ENCODE measurements at places on chromosomes 2 and 18.

GRCh38 chr2:111704246-111704645 lies 179.7 kb downstream of the ANAPC1 start:
- DNase-seq: no peak

DNA sequence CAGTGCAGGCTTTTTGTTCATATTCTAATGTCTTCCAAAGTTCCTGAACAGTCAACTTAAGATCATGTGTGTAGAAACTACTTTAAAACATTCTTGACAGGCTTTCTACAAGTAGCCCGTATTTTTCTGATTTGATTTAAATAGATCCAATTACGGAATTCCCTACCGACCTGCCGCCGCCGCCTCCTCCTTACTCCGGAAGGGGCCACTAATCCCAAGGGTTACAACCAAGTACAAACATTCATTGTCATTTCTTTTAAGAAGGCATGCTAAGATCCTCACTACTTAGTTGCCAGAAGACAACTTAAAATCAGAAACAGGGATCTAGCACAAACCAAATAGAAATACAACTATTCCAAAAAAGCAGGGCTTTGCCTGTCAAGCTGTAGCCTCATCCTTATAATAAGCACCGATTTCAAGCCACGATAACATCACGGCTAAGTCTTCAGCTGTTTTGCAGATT lies 784 bp downstream of the WDR33 start:
- DNase-seq: no peak

DNA sequence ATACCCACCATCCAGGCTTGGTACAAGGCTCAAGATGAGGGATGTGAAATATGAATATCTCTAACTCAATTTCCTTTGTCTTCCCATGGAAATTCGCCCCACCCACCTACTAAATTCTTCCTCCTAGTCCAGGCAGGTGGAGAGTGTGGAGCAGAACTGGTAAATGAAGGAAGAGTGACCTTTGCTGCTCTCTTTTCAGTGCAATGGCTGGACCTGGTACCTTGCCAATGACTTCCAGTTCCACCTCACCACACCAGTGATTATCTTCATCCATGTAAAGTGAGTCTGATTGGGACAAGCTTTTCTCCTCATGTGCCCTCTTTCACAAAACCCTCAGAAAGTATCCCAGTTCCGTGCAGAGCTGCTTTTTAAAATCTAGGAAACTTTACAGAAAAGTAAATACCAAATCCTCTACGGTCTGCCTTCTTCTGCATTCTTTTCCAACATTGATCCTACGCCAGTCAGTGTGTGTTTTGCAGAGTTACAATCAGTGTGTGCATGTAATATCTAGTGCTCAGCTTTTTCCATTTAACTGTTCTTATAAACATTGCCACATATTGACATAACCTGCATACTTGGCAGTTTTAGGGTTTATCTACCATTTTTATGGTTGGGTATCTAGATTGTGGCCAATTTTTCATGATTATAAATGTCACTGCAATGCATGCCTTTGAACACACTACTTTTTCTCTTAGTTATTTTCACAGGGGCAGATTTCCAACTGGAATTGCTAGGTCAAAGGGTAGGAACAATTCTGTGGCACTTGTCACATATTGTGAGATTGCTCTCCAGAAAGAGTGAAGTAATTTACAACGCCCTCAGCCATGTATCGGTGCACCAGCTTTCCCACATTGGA lies 86.5 kb upstream of the SEC11C start:
- no peak for DNase-seq

DNA sequence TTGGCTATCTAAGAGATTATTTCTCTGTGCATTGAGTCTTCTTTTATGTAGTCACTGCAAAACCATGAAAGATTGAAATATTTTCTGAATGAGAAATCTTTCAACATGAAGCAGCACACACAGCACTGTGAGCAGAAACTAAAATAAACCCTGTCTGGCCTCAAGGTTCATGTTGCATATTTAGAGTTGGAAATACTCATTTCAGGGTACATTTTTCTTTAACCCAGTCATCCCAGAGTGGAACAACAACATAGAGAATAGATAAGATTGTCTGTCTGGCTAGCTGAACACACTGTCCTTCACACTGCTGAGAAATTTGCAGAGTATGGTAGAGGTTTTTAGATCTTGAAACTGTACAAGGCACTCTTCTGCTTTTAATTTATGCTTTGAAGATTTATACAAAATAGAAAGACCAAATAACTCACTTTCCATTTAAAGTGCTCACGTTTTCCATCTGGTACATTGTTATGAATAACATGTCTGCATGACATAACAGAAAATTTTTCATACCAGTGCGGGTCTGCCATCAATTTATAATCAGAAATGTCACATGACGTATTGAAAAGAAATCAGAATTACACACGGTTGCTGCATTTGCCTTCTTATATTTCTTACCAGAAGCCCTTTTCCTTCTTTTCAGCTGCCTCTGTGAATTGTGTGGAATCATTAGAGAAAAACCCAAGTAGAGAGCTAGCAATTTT lies 25.0 kb upstream of the FN1 start:
- DNase-seq: no peak

GRCh38 chr2:188701836-188702235 lies 272.3 kb upstream of the COL3A1 start:
- DNase-seq: no peak

GRCh38 chr18:65025756-65026155 lies 725.1 kb upstream of the CDH7 start:
- DNase-seq: no peak

DNA sequence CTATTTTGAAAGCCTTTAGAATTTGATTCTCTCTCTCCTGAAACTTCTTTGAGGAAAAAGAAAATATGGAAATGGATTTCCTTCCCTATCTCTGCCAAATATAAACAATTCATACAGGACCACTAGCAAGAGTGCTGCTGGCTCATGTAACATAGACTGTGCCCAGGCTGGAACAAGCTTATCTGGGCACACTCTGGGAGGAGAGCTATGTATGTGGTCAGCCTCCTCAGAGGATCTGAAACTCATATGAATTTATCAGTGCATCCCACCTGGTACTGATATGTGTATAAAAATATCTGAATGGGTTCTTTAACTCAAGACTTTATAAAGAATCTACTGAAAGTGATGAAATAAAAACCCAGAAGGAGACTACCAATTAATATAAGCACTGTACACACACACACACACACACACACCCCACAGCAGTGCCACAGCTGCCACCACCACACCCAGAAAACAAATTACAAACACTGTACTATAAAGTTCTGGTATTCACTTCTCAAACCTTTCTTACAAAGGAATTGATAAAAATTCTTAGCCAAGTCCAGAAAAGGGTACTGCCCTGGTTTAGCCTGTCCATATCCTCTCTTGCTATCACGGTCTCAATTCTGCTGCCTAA lies 115.6 kb downstream of the IRS1 start:
- no peak for DNase-seq

- DNase-seq: no peak
Observed at GRCh38 chr2:10547663-10548376, 99.7 kb upstream of the ODC1 start.

DNA sequence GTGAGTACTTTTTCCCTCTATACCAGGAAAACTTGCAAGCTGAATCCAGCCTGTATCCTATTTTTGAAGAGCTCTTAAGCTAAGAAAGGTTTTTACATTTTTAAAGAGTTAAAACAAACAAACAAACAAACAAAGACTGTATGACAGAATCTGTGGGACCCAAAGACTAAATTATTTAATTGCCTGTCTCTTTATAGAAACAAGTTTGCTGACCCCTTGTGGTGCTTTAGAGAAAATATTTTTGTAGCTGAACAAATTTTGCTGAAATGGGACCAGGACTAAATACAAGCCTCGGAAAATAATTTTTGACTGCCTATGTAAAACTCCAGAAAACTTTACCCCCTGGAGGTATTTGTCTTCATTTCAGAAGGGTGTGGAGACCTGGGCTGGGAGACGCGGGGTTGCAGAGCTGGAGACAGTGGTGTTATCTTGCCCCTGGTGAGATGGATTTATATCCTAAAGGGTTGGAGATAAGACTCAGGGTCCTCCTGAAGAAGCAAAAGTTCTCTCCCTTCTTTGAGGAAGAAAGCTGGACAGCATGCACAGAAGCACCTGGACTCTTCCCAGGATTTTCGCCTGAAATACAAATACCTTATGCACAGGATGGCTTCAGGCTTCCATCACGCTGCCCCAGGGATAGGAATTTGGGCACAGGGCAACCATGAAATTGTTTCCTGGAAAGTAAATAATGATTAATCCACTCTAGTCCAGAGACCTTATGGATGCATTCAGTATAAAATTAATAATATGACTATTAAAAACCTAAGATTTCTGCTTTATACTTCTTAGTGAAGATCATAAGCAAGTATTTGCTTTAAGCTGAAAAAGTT lies 54.3 kb downstream of the TMX3 start:
- DNase-seq: no peak

DNA sequence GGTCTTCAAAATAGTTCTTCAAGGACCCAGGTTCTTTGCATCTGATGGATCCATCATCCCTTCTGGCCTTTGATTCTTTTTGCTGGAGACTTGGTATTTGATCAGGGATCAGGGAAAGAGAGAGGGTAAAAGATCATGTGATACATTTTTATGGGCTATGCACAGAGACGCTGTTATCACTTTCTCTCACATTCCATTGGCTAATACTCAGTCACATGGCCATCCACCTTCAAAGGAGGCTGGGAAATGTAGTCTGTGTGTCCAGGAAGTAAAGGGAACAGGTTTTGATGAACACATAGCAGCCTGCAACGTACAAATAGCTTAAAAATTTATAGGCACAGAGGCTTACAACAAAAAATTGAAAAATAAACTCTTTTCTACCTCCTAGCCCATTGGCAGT lies 629.6 kb upstream of the FANCL start:
- DNase-seq: no peak

GRCh38 chr2:122239440-122239839 lies 484.0 kb downstream of the TSN start:
- DNase-seq: no peak

DNA sequence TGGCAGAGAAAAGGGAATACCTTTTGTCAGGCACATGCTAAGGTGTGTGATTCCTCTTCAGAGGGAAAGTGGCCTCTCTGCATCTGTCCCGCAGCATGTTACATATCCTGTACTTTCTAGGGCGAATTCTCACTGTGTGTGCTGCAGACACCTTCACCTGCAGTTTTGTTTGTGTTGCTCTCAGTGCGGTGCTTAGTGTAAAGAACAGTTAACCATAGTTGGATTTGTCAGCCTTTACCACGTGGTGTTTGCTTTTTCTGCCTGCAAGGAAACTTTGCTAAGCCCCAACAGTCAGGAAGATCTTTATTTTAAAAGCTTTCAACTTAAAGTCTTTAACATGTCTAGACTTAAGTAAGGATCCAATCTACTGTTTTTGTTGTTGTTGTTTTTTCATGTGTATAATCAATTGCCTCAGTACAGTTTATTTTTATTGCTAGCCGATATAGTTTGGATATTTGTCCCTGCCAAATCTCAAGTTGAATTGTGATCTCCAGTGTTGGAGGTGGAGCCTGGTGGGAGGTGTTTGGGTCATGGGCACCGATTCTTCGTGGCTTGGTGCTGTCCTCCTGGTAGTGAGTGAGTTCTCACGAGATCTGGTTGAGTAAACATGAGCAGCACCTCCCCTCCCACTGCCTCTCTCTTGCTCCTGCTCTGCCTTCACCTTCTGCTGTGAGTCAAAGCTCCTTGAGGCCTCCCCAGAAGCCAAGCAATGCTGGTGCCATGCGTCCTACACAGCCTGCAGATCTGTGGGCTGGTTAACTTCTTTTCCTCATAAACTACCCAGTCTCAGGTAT lies 90.6 kb downstream of the SNTG2 start:
- DNase-seq: no peak

DNA sequence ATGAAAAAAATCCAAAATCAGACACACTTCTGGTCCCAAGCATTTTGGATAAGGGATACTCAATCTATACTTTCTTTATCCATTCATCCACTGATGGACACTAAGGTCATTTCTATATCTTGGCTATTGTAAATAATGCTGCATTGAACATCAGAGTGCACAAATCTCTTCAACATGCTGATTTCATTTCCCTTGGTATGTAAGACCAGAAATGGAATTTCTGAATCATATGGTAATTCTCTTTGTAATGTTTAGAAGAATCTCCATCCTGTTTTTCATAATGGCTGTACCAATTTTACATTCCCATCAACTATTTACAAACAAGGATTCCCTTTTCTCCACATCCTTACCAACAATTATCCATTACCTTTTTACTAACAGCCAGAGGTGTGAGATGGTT lies 33.7 kb upstream of the MCM6 start:
- no peak for DNase-seq

GRCh38 chr2:15744820-15745219 lies 153.2 kb downstream of the DDX1 start:
- DNase-seq: no peak

GRCh38 chr18:58552896-58553295 lies 76.0 kb downstream of the ALPK2 start:
- DNase-seq: no peak

- no peak for DNase-seq
Observed at GRCh38 chr2:95166065-95166763, 605 bp downstream of the ZNF2 start.

GRCh38 chr2:180033993-180034894 lies 27.1 kb upstream of the CWC22 start:
- DNase-seq: no peak

DNA sequence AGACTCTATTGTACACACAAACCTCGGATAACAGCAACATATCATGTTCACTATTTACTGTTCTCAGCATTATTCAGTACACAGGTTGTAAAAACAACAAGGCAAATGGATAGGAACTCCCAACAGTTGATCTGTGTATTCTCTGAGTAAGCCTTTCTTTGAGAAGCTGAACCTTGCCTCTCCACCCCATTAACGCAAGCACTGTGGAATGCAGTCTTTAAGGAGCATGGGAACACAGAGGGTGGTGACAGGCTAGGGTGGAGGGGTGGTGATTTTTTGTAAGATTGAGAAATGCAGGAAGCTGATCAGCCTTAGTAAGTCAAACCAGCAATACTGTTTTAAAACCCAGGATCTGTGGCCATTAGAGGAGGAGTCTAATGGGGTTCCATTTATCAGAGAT lies 19.6 kb upstream of the SERPINB11 start:
- no peak for DNase-seq

DNA sequence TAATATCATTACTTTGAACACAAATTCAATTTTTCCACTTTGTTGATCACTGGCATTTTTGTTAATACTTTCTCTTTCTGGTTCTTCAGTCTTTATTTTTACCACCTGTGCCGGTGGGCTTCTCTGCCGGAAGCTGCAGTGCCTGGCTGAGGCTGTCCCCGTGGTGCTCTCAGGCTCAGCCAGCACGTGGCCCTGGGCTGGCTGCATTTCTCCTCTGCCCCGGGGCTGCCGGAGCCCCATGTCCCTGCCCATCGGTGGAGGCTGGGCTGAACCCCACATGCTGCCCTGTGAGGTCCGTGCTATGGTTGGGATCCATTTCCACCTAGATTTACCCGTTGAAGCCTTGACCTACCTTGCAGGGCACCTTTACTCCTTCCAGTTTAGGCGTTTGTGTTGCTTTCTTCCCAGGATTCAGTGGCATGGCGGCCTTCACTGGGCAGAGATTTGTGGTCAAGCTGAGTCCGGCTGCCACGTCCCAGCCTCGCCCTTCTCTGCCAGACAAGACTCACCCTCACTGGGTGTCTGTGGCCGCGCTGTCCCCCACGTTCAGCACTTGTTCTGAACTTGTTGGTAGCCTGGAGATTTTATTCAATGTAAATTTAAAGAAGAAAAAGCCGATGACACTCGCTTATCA lies 12.8 kb upstream of the TMEM18 start:
- DNase-seq: no peak

- no peak for DNase-seq
Observed at GRCh38 chr2:240288087-240288521, 147.4 kb upstream of the GPC1 start.

Data from CD4-positive, CD25-positive, alpha-beta regulatory T cell (primary cell).